ENCODE measurements at places on chromosomes 6 and 20. TPM values are rescaled to one million over a fixed set of nuclear protein-coding genes. Genes with fewer than 3 reads are reported as not detected.

RBM24 gene
- 2.5 TPM for total RNA-seq

PMEPA1 gene
- 13.1 TPM for total RNA-seq

GRCh38 chr6:122400462-122401089 is 1.1 kb downstream of the HSF2 start:
- no peaks in the 10 kb centered on the region for H3K36me3 ChIP-seq
- no peaks in the 10 kb centered on the region for H3K4me1 ChIP-seq
- H3K4me3 ChIP-seq, result peak overlapping the region; percentile 90

AIF1 gene
- 28.2 TPM for total RNA-seq

GRCh38 chr20:258963-259362 is 1.4 kb downstream of the DEFB132 start:
- no peaks in the 10 kb centered on the region for H3K4me1 ChIP-seq
- H3K36me3 ChIP-seq, result no peaks in the 10 kb centered on the region
- no peaks in the 10 kb centered on the region for H3K27me3 ChIP-seq
- no peak for DNase-seq

GABRR1 gene
- not detected for total RNA-seq

GRCh38 chr20:32632461-32633354 is 41.0 kb downstream of the C20orf203 start:
- no peaks in the 10 kb centered on the region for H3K36me3 ChIP-seq
- DNase-seq, result no peak
- H3K4me1 ChIP-seq, result no peaks in the 10 kb centered on the region
- no peaks in the 10 kb centered on the region for H3K27me3 ChIP-seq

COQ3 gene
- total RNA-seq, result 4.2 TPM

GRCh38 chr6:11931296-11932035 is 80.6 kb upstream of the HIVEP1 start:
- DNase-seq, result no peak
- no peak overlapping the region for H3K27ac ChIP-seq
- H3K4me1 ChIP-seq, result no peaks in the 10 kb centered on the region
- no peaks in the 10 kb centered on the region for H3K27me3 ChIP-seq

DNA sequence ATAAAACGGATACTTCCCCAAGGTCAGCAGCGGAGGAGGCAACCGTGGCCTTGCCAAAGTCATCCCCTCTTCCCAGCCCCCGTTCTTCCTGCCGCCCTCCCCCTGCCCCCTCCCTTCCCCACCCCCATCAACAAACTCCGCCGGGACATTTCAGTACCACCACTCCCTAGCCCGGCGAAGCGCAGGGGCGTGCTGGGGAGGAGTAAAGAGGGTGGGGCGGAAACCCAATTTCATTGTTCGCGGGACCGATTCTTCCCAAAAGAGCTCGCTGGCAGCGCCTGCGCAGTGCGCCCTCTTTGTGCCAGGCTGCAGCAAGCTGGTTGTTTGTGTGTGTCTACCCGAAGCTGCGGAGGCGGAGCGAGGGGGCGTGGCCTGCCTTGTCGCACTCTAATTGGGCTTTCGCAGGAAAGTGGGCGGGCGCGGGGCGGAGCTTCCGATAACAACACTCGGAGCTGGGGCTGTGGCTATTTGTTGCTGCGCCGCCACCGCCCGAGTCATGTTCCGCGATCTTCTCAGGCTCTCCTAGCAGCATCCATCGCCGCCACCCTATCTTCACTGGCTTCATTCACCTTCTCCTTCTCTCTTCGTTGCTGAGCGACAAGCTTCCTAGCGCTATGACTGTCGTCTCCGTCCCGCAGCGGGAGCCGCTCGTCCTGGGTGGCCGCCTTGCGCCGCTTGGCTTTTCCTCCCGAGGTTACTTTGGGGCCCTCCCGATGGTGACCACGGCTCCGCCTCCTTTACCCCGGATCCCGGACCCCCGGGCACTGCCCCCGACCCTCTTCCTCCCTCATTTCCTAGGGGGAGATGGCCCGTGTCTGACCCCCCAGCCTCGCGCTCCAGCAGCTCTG is at the start of gene PNRC1:
Gene PNRC1 (plus strand): TSS at position 471 of the 848 bp plus-strand sequence. CDS start 144 bp downstream, at position 615.
- H3K27ac ChIP-seq, result peak within 1 kb of the TSS; percentile 100
- peak within 1 kb of the TSS; percentile 100 for H3K4me3 ChIP-seq
- no peaks in the 10 kb centered on the region for H3K4me1 ChIP-seq
- peak; percentile 100 for DNase-seq
- H3K36me3 ChIP-seq, result no peaks in the 10 kb centered on the region

DNA sequence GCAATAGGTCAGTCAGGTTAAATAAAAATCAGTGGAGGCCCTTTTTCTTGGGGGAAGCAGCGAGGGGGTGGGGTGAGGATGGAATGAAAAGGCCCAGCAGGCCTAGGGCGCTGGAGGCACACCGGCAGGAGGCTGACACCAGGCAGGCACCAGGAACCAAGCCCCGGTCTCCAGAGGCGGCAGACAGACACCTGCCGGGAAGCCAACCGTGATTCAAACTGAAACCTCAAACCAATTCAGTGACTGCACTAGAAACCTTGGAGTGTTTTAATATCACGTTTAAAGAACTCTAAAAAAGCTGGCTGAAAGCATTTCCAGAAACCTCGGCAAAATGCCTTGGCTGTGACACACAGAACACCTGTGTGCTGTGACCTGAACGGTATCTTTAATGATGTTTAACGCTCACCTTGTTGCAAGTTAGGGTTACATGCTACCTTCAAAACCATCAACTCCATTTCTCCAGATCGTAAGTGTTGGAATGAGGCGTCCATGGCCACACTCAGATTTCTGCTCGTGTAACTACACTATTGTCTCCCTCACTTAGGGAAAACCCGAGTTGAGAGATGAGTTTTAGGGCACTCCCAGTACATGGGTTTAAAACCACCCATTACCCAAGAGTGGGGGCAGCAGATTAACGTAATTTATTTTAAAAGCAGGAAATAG is 27.2 kb downstream of the DIDO1 start:
- no peak overlapping the region for H3K27ac ChIP-seq
- no peak for DNase-seq
- no peaks in the 10 kb centered on the region for H3K36me3 ChIP-seq
- H3K4me3 ChIP-seq, result no peak overlapping the region
- H3K4me1 ChIP-seq, result peaks cover 28% of the 10 kb centered on the region

DNA sequence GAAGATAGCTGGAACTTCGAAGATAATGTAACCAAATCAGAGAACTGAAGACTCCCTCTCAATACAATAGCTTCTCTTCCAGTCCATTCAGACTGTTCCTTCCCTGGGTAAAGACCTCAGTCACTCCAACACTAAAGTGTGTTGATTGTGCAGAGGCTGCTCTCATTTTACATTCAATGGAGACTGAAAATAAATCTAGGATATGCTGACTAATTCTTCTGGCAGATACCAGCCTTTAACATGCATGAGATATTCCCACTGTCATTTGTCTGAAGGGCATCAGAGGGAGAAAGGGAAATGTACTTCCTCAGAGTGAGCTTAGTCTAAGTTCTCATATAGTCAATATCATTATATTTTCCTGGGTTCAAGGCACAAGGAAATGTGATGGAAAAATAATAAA is 166.4 kb upstream of the IRAK1BP1 start:
- no peak for DNase-seq
- H3K27me3 ChIP-seq, result no peaks in the 10 kb centered on the region
- H3K36me3 ChIP-seq, result no peaks in the 10 kb centered on the region
- H3K27ac ChIP-seq, result no peak overlapping the region
- no peak overlapping the region for H3K4me3 ChIP-seq
- H3K4me1 ChIP-seq, result no peaks in the 10 kb centered on the region

SIGLEC1 gene
- total RNA-seq, result 6.9 TPM

PPP1R3D gene
- total RNA-seq, result 11.1 TPM

- H3K36me3 ChIP-seq, result no peaks in the 10 kb centered on the region
- no peaks in the 10 kb centered on the region for H3K27me3 ChIP-seq
- no peak overlapping the region for H3K4me3 ChIP-seq
- no peaks in the 10 kb centered on the region for H3K4me1 ChIP-seq
- no peak for DNase-seq
Measured at GRCh38 chr6:110101885-110102284, 77.6 kb downstream of the WASF1 start.

GRCh38 chr6:112665114-112665513 is 318.0 kb downstream of the RFPL4B start:
- no peak for DNase-seq
- no peaks in the 10 kb centered on the region for H3K27me3 ChIP-seq
- H3K36me3 ChIP-seq, result no peaks in the 10 kb centered on the region

- DNase-seq, result no peak
- no peaks in the 10 kb centered on the region for H3K4me1 ChIP-seq
- no peak overlapping the region for H3K4me3 ChIP-seq
Measured at GRCh38 chr6:129521946-129522345, 188.0 kb downstream of the ARHGAP18 start.

DNA sequence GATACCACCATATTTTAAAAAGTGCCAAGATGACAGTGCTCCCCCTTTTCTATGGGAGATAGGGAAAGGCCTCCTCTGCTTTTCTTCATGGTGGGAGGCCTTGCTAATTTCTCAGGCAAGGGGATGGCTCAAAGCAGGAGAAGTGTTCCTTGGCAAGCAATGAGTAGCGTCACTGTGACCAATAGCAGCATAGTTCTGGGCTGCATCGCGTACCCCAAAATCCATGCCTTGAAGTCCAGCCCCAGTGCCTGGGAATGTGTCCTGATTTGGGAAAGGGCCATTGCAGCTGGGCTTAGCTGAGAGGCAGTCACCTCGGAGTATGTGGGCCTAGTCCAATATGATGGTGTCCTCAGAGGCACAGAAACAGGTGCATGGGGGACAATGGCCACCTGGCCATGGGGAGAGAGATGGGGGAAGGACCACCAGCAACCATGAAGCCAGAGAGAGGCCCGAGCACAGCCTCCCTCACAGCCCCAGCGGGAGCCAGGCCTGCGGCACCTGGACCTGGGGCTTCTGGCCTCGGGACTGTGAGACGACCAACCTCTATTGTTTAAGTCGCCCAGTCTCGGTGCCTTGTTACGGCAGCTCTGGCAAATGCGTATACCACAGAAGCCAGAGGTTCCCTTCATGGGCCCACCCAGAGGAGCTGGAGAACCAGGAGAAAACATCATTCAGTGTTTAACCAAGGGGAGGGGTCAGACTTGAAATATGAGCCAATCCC is 153.1 kb upstream of the RPS6KA2 start:
- no peaks in the 10 kb centered on the region for H3K4me1 ChIP-seq
- no peak for DNase-seq
- H3K27me3 ChIP-seq, result no peaks in the 10 kb centered on the region
- no peak overlapping the region for H3K27ac ChIP-seq
- H3K36me3 ChIP-seq, result no peaks in the 10 kb centered on the region

GRCh38 chr6:39051399-39052122 is 3.0 kb downstream of the GLP1R start:
- H3K36me3 ChIP-seq, result no peaks in the 10 kb centered on the region
- no peak overlapping the region for H3K27ac ChIP-seq
- DNase-seq, result no peak
- H3K4me1 ChIP-seq, result no peaks in the 10 kb centered on the region
- H3K4me3 ChIP-seq, result no peak overlapping the region
- H3K27me3 ChIP-seq, result no peaks in the 10 kb centered on the region

DNA sequence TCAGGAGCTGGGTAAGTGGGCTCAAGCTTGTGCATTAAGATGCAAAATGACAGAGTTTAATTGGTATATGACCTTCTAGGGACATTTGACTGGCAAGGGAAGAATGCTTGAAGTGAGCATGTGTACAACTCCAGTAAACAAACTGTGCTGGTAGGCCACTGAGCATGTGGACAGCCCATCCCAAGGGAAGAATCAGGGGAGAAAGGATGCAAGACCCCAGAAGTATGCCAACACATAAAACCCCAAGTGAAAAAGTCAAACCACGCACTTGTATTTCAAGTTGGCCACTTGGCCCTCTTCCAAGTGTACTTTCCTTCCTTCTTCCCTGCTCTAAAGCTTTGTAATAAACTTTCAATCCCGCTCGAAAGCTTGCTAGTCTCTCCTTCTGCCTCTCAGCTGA is 10.4 kb upstream of the THBD start:
- DNase-seq, result no peak
- H3K4me3 ChIP-seq, result no peak overlapping the region

DNA sequence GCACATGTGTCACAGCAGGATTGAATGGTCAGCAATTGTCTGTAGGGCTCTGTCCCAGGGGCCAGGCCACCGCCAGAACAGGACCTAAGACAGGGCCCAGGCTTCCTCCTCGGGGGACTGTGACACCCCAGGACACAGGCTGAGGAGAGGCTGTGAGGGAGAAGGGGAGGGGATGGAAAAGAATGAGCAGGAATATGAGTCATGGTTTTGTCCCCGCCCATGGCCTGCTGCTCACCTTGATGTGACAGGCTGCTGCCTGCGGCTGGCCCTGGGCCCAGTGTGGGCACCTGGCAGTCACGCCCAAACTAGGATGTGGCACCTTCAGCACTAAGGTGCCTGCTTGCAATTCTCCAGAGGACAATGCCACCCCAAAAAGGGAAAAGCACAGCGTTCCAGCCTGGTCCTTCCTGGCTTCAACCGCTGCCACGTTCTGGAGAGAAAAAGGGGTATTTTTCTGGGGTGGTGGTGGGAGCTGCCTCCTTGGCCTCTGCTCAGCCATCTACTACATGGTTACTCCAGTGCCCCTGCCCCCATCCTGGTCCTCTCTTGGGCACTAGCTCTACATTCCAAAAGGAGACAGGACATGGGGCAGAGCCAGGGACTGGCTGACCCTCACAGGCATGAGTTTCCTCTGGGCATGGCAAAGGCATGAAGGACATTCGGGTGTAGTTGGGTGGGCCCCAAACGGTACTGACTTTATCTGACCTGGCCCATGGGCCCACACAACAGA is 93.4 kb downstream of the SLC22A23 start:
- DNase-seq, result peak; percentile 96
- no peak overlapping the region for H3K4me3 ChIP-seq
- no peaks in the 10 kb centered on the region for H3K36me3 ChIP-seq
- no peaks in the 10 kb centered on the region for H3K27me3 ChIP-seq
- H3K4me1 ChIP-seq, result peaks cover 2% of the 10 kb centered on the region

MAPK14 gene
- total RNA-seq, result 81.3 TPM

DNA sequence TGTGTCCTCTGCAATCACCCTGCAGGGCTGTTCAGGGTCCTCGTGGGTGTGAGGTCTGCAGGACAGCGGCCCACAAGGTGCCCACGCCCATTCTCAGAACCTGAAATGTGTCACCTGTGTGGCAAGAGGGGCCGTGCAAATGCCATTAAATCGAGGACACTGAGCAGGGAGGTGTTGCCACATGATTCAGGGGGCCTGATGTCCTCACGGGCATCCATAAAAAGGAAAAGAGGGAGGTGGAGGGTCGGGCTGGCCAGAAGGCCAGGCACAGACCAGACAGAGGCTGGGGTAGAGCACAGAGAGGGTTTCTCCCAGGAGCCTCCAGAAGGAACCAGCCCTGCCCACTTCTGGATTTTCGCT is 239.6 kb downstream of the ERMARD start:
- no peak overlapping the region for H3K27ac ChIP-seq
- no peak for DNase-seq
- no peak overlapping the region for H3K4me3 ChIP-seq
- no peaks in the 10 kb centered on the region for H3K27me3 ChIP-seq
- no peaks in the 10 kb centered on the region for H3K4me1 ChIP-seq

GPR6 gene
- total RNA-seq, result not detected

HAO1 gene
- not detected for total RNA-seq

- H3K4me1 ChIP-seq, result no peaks in the 10 kb centered on the region
- no peak overlapping the region for H3K4me3 ChIP-seq
- no peaks in the 10 kb centered on the region for H3K27me3 ChIP-seq
- no peak for DNase-seq
- H3K27ac ChIP-seq, result no peak overlapping the region
Measured at GRCh38 chr20:24895431-24895830, 53.6 kb upstream of the CST7 start.

RPS6KA2 gene
- total RNA-seq, result 124 TPM

- H3K4me3 ChIP-seq, result no peak overlapping the region
- no peaks in the 10 kb centered on the region for H3K4me1 ChIP-seq
Measured at GRCh38 chr20:16459019-16459700, 114.1 kb downstream of the KIF16B start.

ADGB gene
- not detected for total RNA-seq

Measured in breast epithelium (tissue), 4 donors.